ENCODE measurements at places on chromosomes 4 and X.

- no peak for DNase-seq
These were observed 6.5 kb downstream of the WFS1 start for GRCh38 chr4:6275898-6276806.

- DNase-seq = no peak
These were observed 28.4 kb downstream of the TLR8 start for GRCh38 chrX:12934850-12935249.

DNA sequence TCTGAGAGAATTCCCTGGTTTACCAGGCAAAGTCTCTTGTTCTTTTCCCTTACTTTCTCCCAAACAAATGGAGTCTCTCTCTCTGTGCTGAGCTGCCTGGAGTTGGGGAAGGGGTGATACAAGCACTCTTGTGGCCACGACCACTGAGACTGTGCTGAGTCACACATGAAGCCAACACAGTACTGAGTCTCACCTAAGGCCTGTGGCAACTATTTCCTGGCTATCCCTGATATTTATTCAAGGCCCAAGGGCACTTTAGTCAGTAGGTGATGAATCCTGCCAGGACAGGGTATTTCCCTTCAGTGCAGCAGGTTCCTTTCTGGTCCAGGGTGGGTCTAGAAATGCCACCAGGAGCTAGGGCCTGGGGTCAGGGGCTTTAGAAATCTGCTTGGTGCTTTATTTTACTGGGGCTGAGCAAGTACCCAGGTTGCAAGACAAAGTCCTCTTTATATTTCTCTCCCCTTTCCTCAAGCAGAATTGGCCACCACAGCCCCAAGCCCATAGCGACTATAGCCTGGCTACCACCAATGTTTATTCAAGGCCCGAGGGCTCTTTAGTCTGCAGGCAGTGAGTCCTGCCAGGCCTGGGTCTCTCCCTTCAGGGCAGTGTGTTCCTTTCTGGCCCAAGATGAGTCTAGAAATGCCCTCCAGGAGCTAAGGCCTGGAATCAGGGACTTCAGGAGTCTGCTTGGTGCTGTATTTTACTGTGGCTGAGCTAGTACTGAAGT lies 10.5 kb downstream of the ARL13A start:
- no peak for DNase-seq

GRCh38 chrX:7139202-7140081 lies 8.1 kb upstream of the STS start:
- no peak for DNase-seq

DNA sequence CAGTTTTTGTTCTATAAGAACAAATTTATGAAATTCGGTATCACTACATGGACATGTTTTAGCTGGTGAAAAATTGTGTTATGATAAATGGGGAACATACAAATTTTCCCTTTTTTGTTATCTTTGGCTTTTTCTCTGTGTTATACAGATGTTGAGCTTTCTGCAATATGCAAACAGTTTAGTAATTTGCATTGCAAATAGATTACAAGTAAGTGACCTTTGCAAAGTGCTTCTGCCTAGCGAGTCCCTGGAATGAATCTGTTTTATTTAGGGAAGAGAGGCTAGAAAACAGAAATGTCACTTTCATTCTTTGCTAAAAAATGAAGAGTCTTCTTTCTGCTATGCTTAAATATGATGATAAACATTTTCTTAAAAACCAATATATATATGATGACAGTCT lies 461.0 kb downstream of the RPA4 start:
- no peak for DNase-seq

- DNase-seq = no peak
These were observed 125.8 kb upstream of the STX18 start for GRCh38 chr4:4667622-4668081.

DNA sequence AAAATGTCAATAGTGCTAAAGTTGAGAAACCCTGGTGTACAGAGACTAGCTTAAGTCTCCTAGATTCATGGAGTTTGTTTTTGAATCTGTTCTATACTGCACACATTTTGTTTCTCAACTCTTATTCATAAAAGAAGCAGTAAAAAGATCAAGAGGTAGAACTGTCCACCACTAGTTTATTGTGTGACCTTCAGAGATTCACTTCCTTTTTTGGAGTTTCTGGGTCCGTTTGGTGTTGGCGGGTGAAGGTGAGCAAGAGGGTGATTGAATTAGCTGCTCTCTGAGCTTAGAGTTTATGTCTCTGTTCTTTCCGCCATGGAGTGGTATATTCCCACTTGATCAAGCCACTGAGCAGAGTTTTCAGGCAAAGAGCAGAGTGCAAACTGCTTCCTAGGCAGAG lies 21.4 kb upstream of the PLAC1 start:
- no peak for DNase-seq

DNA sequence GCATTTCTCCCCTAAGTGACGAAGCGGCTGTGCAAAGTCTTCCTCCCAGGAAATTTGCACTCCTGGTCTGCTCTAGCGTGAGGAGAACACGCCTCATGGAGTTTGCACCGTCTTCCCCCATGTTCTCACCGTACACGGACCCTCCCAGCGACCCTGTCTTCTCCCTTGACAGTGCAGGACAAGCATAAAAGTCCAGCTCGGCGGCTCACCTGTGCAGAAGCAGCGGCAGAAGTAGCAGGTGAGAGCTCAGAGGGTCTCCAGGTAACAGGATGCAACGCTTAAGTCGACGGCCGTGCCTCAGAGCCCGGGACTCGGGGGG lies 314 bp downstream of the P2RY8 start:
- DNase-seq = no peak

DNA sequence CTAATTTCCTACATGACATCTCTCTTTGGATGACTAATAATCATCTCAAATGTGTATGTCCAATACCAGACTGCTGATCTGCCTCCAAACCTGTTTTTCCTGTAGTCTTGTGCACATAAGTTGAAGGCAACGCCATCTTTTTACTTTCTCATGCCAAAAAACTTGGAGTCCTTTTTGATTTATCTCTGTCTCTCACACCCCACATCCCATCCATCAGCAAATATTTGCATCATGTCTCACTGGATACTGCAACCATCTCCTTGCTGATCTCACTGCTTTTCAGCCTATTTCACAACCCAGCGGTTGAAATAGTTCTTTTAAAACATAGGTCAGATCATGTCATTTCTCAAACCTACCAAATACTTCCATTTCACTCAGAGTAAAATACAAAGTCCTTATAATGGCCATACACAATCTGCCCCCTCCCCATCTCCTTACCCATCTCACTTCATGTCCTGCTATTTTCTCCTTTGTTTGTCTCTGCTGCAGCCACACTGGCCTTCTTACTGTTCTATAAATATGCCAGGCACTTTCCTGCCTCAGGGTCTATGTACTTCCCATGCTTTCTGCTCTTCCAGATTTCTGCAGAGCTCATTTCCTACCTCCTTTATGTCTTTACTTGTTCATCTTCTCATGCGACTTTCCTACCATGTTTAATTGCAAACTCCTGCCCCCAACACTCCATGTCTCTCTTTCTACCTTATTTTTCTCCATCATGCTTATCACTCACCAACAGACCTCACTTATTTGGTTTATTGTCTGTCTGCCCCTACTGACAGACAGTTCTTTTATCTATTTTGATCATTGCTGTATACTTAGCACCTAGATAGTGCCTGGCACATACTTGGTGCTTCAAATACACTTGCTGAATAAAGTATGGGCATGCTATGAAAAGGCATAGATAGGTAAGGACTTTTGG lies 98.8 kb downstream of the ANXA3 start:
- peak; percentile 63 for DNase-seq

GRCh38 chrX:6667048-6667768 lies 132.3 kb upstream of the VCX3A start:
- no peak for DNase-seq

- no peak for DNase-seq
These were observed 242.9 kb upstream of the PRPS2 start for GRCh38 chrX:12548341-12548740.

DNA sequence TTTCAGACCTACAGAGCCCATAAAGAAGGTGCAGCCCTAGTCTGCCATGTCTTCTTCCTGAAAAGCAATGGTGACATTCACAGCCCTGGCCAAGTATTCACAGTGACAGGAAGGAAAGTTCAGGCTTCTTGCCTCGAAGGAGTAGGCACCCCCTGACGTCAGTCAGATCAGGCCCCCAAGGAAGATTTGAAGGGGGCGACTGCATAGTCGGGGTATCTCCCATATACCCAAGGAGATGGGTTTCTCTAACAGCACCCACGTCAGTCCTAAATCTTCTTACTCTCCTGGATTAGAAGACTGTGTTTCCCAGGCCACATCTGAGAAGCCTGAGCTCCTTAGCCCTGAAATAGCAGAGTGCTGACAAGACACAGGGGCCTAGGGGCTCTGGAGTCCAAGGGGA lies at the start of gene PPEF2:
Gene PPEF2 (minus strand): TSS at position 101 of the 400 bp plus-strand sequence. CDS start 6,127 bp downstream, outside the sequence.
- DNase-seq = no peak

DNA sequence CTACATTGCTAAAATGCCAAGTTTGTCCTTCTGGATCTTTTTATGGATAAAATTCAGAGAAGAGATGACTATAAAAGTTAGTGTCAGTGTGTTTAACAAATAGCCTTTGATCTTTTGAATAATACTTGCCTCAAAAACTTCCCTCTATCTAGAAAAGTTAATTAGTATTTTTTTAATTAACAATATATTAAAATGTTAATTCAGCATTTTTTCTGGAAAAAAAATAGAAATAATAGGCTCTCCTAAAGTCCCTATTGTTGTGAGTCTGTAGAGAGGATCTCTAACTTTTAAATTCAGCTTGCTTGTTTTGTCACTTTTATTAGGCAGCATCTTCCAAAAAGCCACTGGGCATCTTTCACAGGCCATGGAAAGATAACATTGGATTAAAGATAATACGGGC lies 435.2 kb upstream of the RASGEF1B start:
- DNase-seq = no peak

- DNase-seq = no peak
These were observed 319.3 kb upstream of the GRID2 start for GRCh38 chr4:91984466-91984865.

- no peak for DNase-seq
These were observed 149.4 kb upstream of the CHRDL1 start for GRCh38 chrX:110944751-110945675.

GRCh38 chr4:6423575-6423974 lies 48.8 kb downstream of the PPP2R2C start:
- no peak for DNase-seq

GRCh38 chr4:185955151-185955770 lies 113.7 kb upstream of the TLR3 start:
- no peak for DNase-seq

DNA sequence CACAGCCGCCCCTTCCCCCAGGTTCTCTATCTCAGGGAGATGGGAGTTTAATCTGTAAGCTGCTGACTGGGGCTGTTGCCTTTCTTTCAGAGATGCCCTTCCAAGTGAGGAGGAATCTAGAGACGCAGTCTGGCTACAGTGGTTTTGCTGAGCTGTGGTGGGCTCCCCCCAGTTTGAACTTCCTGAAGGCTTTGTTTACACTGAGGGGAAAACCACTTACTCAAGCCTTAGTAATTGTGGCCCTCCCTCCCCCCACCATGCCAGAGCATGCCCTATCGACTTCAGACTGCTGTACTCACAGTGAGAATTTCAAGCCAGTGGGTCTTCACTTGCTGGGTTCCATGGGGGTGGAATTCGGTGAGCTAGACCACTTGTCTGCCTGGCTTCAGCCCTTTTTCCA lies 131.3 kb downstream of the FAAH2 start:
- DNase-seq = no peak

DNA sequence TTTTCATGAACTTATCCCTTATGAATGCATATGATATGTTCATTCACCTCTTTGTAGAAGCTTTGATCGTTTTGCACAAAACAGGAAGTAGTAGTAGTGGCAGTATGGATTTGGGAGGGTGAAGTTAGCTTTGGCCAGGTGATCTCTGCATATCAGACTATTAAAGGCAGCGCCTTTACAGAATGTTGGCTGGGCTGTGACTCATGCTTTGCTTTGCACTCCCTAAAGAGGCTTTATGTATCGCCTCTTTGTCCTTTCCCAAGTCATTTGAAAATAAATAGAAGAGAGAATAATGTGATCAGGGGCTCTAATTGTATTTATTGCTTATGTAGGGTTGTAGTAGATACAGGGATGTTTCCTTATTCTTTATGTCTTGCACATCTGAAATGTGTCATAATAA lies 50.4 kb downstream of the SHROOM3 start:
- DNase-seq = no peak

- no peak for DNase-seq
These were observed 568 bp downstream of the FHDC1 start for GRCh38 chr4:152936446-152937335.

DNA sequence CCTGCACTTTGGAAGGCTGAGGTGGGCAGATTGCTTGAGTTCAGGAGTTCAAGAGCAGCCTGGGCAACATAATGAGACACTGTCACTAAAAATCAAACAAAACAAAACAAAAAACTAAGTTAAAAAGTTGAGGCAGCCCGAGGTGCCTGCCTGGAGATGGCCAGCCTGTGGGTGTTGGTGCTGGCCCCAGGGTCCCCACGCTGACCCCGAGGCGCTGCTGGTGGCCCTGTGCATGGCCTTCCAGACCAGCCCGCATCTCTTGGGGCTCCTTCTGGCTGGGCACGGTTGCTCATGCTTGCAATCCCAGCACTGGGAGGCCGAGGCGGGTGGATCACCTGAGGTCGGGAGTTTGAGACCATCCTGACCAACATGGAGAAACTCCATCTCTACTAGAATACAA lies 4.4 kb downstream of the ETNPPL start:
- DNase-seq = no peak

DNA sequence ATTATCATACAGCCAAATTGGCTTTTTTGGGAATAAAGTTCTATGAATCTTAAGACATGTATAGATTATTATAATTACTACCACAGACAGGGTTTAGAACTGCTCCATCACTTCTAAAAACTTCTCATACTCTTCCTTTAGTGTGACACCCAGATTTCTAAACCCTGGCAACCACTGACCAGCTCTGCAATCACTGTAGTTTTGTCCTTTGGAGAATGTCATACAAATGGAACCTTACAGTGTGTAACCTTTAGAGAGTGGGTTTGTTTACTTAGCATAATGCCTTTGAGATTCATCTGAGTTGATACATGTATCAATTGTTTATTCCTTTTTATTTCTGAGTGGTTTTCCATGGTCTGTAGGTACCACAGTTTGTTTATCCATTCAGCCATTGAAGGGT lies 95.0 kb downstream of the TMEM164 start:
- no peak for DNase-seq

- DNase-seq = no peak
These were observed 94.9 kb downstream of the ARHGAP24 start for GRCh38 chr4:85569730-85570299.

- no peak for DNase-seq
These were observed 52.2 kb downstream of the FAM9B start for GRCh38 chrX:8981723-8982122.

DNA sequence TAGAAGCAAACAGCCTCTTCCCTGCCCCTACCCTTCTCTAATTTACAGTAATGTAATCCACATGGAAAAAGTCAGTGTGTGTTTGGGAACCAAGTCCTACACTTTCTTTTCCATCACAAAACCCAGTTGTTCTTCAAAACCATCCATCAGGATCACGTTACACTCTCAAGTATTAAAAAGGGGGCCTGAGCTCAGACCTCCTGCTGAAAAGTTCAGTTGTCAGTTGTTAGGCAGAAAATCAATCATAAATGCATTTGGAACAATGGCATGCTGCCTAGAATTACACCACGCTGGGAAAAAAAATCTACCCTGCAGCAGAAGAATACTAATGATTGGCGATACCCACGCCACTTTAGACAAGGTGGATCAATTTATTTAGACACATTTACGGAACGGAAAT lies 236.5 kb downstream of the PARM1 start:
- DNase-seq = no peak

- peak; percentile 9 for DNase-seq
These were observed 130.8 kb downstream of the COL4A6 start for GRCh38 chrX:108307132-108308085.

GRCh38 chrX:73581002-73581628 lies 18.1 kb downstream of the CHIC1 start:
- no peak for DNase-seq

- no peak for DNase-seq
These were observed 230.1 kb upstream of the FAT1 start for GRCh38 chr4:186953599-186954260.

Data from AML-193 (cell line).